ENCODE measurements at places on chromosomes 11 and 22.

- H3K27me3 ChIP-seq: no peaks in the 10 kb centered on the region
- H3K36me3 ChIP-seq: no peaks in the 10 kb centered on the region
- no peak overlapping the region for H3K4me3 ChIP-seq
- H3K4me1 ChIP-seq: no peaks in the 10 kb centered on the region
- no peak overlapping the region for H3K27ac ChIP-seq
Measured at GRCh38 chr11:95498722-95499425, 267.9 kb upstream of the SESN3 start.

DNA sequence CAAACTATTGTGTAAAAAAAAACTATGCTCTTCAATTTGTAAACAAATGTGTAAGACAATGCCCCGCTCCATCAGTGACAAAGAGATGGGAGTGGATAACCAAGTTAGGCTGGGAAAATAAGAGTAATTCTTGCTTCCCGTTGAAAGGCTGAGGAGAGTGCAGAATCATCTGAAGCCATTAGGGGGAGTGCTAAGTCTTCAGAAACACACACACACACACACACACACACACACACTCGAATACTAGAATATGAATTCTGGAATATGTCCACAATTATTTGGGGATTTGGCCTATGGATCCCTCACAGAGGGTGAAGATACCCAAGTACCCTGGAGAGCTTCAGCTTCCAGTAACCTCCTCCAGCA, 27.8 kb upstream of the ROBO3 start:
- no peak overlapping the region for H3K4me3 ChIP-seq
- peaks cover 18% of the 10 kb centered on the region for H3K4me1 ChIP-seq
- peaks cover 40% of the 10 kb centered on the region for H3K27me3 ChIP-seq
- no peak overlapping the region for H3K27ac ChIP-seq
- no peaks in the 10 kb centered on the region for H3K36me3 ChIP-seq

DNA sequence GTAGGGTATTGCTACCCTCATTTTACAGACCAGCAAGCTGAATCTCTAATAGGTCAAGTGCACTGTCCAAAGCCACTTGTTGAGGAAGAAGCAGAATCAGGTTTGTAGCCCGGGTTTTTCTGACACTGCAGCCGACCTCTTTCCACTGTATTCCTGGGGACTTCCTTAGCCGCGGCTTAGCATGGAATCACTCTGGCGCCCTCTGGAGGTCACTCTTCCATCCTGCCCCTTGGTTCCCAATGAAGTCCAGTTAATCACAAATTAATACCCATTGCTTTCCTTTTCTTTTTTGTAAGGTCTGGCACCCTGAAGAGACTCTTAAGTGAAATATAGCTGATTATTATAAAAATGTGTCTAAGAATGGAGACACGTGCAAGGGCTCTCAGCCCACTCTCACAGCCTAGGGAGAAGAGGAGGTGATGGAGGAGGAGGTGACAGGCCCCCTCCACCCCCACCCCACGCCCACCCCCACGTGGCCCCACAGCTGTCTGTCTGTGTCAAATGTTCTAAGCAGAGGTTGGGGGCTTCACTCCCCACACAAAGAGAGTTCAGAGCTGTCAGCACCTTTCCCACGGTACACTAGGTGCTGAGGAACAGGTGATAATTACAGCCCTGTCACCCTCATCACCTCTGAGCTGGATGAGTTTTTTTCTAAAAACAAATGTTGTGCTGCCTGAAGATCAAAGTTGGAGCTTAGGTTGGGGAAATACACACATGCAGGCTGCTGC, 57.7 kb upstream of the DRD2 start:
- no peak overlapping the region for H3K4me3 ChIP-seq
- H3K4me1 ChIP-seq: no peaks in the 10 kb centered on the region
- peaks cover 3% of the 10 kb centered on the region for H3K27me3 ChIP-seq
- no peaks in the 10 kb centered on the region for H3K36me3 ChIP-seq
- peak; percentile 9 for DNase-seq

DNA sequence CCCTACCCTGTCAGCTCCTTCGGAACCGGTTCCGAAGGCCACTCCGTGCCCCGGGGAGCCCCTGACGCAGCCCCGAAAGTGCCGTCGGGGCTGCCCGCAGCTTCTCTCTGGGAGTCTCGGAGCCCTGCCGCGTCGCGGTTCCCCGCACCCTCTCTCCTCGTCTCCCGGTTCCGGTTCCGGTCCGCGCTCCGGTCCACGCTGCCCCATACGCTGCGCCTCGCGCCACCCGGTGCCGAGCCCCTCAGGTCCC, 618 bp downstream of the MTA2 start:
- H3K27me3 ChIP-seq: no peaks in the 10 kb centered on the region
- H3K36me3 ChIP-seq: peaks cover 36% of the 10 kb centered on the region
- peak overlapping the region; percentile 88 for H3K27ac ChIP-seq

- no peak overlapping the region for H3K27ac ChIP-seq
- H3K27me3 ChIP-seq: no peaks in the 10 kb centered on the region
- H3K4me1 ChIP-seq: no peaks in the 10 kb centered on the region
- H3K4me3 ChIP-seq: no peak overlapping the region
Measured at GRCh38 chr22:24492391-24492790, 2.7 kb upstream of the UPB1 start.

GRCh38 chr11:93756748-93757147, 15.3 kb downstream of the C11orf54 start:
- H3K4me1 ChIP-seq: no peaks in the 10 kb centered on the region
- H3K36me3 ChIP-seq: peaks cover 40% of the 10 kb centered on the region
- no peak for DNase-seq
- no peaks in the 10 kb centered on the region for H3K27me3 ChIP-seq
- H3K4me3 ChIP-seq: no peak overlapping the region

- H3K36me3 ChIP-seq: no peaks in the 10 kb centered on the region
- no peak overlapping the region for H3K27ac ChIP-seq
- no peaks in the 10 kb centered on the region for H3K27me3 ChIP-seq
- no peak overlapping the region for H3K4me3 ChIP-seq
Measured at GRCh38 chr11:19419021-19419750, 178.4 kb upstream of the E2F8 start.

GRCh38 chr11:36376888-36377758, 81.0 kb downstream of the PRR5L start:
- DNase-seq: peak; percentile 56
- peak overlapping the region; percentile 80 for H3K4me3 ChIP-seq
- peaks cover 11% of the 10 kb centered on the region for H3K4me1 ChIP-seq
- H3K27me3 ChIP-seq: no peaks in the 10 kb centered on the region
- H3K27ac ChIP-seq: peak overlapping the region; percentile 60

DNA sequence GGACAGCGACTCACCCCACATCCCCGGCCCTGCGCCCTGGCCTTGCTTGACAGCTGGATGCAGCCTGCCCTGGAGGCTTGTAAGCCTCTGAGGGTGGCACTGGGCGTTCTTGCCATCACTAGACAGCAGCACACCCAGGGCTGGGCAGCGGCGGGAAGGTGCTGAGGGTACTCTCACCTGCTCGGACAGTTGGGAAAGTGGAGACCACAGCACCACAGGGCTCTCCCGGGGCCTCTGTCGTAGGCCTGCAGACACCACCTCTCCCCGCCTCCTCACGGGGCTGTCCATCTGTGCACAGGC, 18.8 kb upstream of the BRSK2 start:
- no peak overlapping the region for H3K4me3 ChIP-seq
- no peaks in the 10 kb centered on the region for H3K36me3 ChIP-seq
- H3K27me3 ChIP-seq: no peaks in the 10 kb centered on the region
- no peak for DNase-seq
- no peak overlapping the region for H3K27ac ChIP-seq
- no peaks in the 10 kb centered on the region for H3K4me1 ChIP-seq

- H3K4me1 ChIP-seq: no peaks in the 10 kb centered on the region
- H3K4me3 ChIP-seq: no peak overlapping the region
- H3K27me3 ChIP-seq: no peaks in the 10 kb centered on the region
- DNase-seq: no peak
Measured at GRCh38 chr11:31259797-31260196, 109.7 kb downstream of the DCDC1 start.

DNA sequence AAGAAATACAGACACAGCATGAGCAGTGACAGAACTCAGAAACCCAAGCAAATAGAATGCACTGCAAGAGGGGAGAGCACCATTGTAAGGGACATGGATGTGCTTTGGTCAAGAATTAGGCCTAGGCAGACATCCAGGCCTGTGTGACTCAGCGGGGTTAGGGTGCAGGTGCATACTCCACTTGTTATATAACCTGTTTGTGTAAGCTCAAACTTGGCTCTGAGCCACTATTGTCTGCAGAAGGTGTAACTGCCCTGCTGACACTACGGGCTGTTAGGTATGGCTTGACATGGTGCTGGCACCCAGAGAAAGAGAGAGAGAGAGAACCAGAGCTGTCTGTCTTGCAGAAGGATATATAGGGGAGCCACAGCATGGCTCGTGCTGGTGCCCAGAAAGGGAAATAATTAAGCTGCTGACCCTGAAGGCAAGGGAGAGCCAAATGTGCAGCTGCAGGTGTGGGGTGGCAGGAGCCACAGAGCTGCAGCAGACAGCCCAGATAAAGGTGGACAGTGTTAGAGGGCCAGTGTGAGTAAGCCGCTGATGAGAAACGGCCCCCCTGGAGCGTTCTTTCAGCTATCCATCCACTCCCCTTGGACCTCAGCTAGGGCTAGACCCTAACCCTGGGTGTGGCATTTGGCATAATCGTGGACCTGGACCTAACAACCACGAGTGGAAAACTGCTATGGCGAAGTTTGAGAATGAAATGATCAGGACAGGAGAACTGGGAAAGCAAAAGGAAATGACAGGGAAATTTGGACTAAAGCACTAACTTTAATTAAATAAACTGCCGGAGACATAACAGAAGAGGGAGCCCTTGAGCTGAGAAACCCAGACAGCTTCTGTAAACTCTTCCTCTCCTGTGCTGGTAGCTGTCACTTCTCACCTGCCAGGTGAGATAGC, 253.0 kb upstream of the CCDC179 start:
- no peak overlapping the region for H3K27ac ChIP-seq
- DNase-seq: no peak
- H3K4me1 ChIP-seq: no peaks in the 10 kb centered on the region
- no peak overlapping the region for H3K4me3 ChIP-seq
- no peaks in the 10 kb centered on the region for H3K36me3 ChIP-seq
- no peaks in the 10 kb centered on the region for H3K27me3 ChIP-seq

DNA sequence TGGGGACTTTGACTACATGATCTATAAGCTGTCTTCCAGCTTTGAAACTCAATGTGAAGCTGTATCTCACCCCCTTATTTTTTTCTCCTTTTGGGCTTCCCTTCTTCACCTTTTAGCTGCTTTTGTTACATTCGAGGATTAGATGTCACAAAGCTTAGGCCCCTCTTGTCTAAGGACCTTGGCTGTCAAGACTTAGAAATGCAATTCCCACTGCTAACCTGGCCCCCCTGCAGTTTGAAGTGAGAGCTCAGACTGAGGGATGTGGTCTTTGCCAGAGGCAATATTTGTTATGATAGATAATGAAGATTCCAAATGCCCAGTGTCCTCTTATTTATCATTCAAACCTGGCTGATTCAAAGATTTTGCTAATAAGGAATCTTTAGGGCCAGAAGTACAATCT, 128.3 kb downstream of the ARL14EP start:
- DNase-seq: no peak
- H3K4me1 ChIP-seq: no peaks in the 10 kb centered on the region
- no peak overlapping the region for H3K27ac ChIP-seq
- no peaks in the 10 kb centered on the region for H3K27me3 ChIP-seq

- H3K27me3 ChIP-seq: no peaks in the 10 kb centered on the region
- peaks cover 29% of the 10 kb centered on the region for H3K36me3 ChIP-seq
- no peak overlapping the region for H3K4me3 ChIP-seq
Measured at GRCh38 chr11:65213322-65214211, 31.8 kb downstream of the CAPN1 start.

GRCh38 chr22:42169055-42169469, 38.5 kb upstream of the CYP2D6 start:
- peaks cover 7% of the 10 kb centered on the region for H3K4me1 ChIP-seq
- peaks cover 51% of the 10 kb centered on the region for H3K36me3 ChIP-seq
- no peaks in the 10 kb centered on the region for H3K27me3 ChIP-seq
- peak; percentile 61 for DNase-seq

DNA sequence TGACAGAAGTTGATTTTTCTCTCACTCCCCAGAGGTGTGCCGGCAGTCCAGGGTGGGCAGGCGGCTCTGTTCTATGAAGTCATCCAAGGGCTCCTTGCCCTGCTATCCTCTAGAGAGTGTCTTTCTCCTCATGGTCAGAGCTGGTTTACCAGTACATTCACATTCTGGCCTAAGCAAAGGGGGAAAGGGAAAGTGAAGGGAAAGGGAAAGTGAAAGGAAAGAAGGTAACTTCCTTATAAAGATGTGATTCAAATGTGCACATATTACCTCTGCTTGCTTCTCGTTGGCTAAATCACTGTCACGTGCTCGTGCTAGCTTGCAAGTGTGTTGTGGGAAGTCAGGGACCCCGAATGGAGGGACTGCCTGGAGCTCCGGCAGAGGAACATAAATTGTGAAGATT, 2.9 kb upstream of the HTATIP2 start:
- no peak for DNase-seq
- H3K36me3 ChIP-seq: no peaks in the 10 kb centered on the region
- peaks cover 24% of the 10 kb centered on the region for H3K4me1 ChIP-seq
- H3K27ac ChIP-seq: no peak overlapping the region
- H3K27me3 ChIP-seq: no peaks in the 10 kb centered on the region

GRCh38 chr11:68983801-68984200, 3.0 kb upstream of the MRGPRD start:
- H3K4me1 ChIP-seq: no peaks in the 10 kb centered on the region
- H3K36me3 ChIP-seq: no peaks in the 10 kb centered on the region
- no peaks in the 10 kb centered on the region for H3K27me3 ChIP-seq
- H3K4me3 ChIP-seq: no peak overlapping the region
- no peak overlapping the region for H3K27ac ChIP-seq

GRCh38 chr11:114924042-114924441, 245.7 kb downstream of the NXPE2 start:
- no peaks in the 10 kb centered on the region for H3K36me3 ChIP-seq
- H3K4me3 ChIP-seq: no peak overlapping the region
- no peaks in the 10 kb centered on the region for H3K27me3 ChIP-seq
- no peaks in the 10 kb centered on the region for H3K4me1 ChIP-seq

- no peak overlapping the region for H3K4me3 ChIP-seq
- H3K27ac ChIP-seq: no peak overlapping the region
- no peaks in the 10 kb centered on the region for H3K36me3 ChIP-seq
Measured at GRCh38 chr11:33682446-33682845, 18.2 kb downstream of the C11orf91 start.

GRCh38 chr11:1530686-1531448, 41.2 kb downstream of the DUSP8 start:
- peaks cover 8% of the 10 kb centered on the region for H3K4me1 ChIP-seq
- no peak for DNase-seq
- no peak overlapping the region for H3K4me3 ChIP-seq
- no peak overlapping the region for H3K27ac ChIP-seq
- H3K36me3 ChIP-seq: peaks cover 29% of the 10 kb centered on the region
- H3K27me3 ChIP-seq: no peaks in the 10 kb centered on the region

DNA sequence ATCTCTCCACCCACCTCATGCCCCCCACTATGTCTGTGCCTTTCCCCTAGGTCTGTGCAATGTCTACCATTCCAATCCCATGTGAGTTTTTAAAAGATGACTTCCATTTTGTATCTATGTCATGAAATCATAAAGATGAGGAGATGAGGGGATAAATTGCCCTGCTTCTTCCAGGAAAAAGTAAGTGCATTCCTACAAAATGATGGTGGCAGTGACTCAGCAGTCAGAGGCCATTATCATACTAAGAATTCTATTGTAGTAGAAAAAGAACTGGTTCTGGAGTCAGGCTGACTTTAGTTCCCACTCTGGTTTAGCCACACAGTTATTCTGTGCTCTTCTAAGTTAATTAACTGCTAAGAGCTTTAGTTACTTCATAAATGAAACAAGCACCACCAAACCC, 89.6 kb upstream of the API5 start:
- H3K4me3 ChIP-seq: no peak overlapping the region
- H3K27ac ChIP-seq: no peak overlapping the region
- no peaks in the 10 kb centered on the region for H3K36me3 ChIP-seq
- H3K4me1 ChIP-seq: no peaks in the 10 kb centered on the region

- no peak for DNase-seq
- H3K4me1 ChIP-seq: no peaks in the 10 kb centered on the region
- no peak overlapping the region for H3K4me3 ChIP-seq
- peaks cover 54% of the 10 kb centered on the region for H3K36me3 ChIP-seq
- H3K27ac ChIP-seq: no peak overlapping the region
Measured at GRCh38 chr22:42872821-42873220, 15.7 kb upstream of the ARFGAP3 start.
